ENCODE measurements at places on chromosomes 7 and 10.

- no peak for DNase-seq
Measured at GRCh38 chr7:108581655-108582491, 12.2 kb downstream of the DNAJB9 start.

GRCh38 chr10:118332236-118332635 lies 9.9 kb downstream of the FAM204A start:
- peak; percentile 5 for DNase-seq

DNA sequence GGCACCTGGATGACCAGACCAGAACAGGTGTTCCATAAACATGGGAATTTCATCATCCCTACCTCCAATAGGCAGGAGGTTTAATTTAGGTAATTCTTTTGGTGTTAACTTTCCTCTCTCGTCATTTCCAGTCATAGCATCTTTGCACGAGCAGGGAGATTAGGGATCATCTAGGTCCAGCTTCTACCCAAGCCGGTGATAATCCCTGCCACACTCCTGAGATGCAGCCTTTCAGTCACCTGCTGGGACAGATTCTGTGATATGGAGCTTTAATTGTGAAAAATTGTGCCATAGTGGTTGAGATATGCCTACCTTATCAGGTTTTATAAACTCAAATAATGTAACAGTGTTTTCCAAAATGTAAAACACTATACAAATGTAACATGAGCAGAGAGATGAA lies 191.8 kb upstream of the AOAH start:
- no peak for DNase-seq

DNA sequence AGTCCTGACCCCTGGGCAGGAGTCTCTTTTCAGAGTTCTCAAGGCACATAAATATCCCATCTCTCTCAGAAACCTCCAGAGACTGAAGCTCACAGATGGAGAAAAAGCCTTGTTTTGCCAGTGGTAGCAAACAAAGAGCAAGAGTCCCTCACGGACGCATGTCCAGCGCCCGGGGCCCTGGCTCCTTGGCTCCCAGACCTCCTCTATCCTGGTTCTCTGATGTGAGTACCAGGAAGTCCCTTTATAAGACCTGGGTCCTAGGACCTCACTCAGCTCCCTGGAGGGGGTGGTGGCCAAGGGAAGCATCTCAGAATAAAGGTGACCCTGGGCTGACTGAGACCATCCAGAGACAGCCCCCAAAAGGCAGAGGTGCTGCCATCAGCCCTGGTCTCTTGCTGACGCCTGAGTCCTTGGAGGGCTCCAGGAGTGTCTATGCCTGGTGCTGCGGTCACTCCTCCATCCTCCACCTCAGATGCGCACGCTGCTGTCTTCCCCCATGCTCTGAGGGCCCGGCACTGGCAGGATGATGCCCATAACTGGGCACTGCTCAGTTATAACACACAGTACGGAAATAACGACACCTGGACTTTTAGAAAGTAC lies 221.5 kb downstream of the TNS3 start:
- no peak for DNase-seq

DNA sequence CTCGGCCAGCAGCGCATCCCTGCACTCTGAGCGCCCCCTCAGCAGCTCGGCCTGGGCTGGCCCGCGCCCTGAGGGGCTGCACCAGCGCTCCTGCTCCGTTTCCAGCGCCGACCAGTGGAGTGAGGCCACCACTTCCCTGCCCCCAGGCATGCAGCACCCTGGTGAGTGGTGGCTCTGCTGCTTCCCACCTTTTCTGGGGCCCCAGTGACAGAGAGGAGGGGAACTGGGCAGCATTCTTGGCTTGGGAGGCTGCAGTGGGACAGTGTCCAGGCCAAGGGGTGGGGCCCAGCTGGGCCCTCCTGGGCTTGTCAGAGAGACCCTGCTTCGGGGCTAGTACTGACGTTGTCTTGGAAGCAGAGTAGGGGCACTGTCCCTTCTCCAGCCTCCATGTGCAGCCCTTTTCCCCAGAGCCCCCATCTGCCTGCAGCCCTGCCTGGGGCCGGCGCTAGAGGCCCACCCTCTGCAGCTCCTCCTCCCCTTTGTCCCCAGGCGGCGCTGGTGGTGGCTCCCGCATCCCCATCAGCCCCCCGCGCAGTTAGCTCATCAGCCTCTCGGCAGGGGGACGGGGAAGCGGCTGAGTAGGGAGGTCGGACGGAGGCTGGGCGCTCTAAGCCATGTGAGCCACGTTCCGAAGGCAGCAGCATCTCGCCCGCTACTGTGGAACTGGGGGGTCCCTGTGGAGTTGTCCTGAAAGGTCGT lies 29.2 kb downstream of the GBX1 start:
- no peak for DNase-seq

GRCh38 chr10:93434991-93435491 lies 47.1 kb downstream of the MYOF start:
- no peak for DNase-seq

DNA sequence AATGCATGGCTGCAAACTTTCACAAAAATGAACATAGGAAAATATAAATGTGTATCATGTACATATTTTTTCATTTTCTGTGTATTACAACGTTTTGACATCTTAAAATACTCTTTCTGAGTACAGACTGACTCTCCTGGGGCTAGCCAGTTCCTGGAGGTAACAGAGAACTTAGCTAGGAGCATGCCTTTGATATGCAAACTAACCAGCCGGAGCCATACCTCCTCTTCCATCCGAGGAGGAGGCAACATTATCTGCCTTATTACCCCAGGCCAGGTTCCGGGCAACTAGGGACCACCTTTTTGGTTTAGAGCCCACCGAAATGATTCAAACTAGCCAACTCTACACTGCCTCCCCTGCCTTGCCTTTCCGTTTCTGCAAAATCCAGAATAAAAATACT lies 33.7 kb upstream of the HECW1 start:
- no peak for DNase-seq

GRCh38 chr10:93773120-93773519 lies 15.4 kb downstream of the LGI1 start:
- DNase-seq, result no peak

- peak; percentile 43 for DNase-seq
Measured at GRCh38 chr10:51342381-51342780, 268.1 kb downstream of the PRKG1 start.

GRCh38 chr10:14481752-14482151 lies 151.0 kb upstream of the FRMD4A start:
- DNase-seq, result no peak

DNA sequence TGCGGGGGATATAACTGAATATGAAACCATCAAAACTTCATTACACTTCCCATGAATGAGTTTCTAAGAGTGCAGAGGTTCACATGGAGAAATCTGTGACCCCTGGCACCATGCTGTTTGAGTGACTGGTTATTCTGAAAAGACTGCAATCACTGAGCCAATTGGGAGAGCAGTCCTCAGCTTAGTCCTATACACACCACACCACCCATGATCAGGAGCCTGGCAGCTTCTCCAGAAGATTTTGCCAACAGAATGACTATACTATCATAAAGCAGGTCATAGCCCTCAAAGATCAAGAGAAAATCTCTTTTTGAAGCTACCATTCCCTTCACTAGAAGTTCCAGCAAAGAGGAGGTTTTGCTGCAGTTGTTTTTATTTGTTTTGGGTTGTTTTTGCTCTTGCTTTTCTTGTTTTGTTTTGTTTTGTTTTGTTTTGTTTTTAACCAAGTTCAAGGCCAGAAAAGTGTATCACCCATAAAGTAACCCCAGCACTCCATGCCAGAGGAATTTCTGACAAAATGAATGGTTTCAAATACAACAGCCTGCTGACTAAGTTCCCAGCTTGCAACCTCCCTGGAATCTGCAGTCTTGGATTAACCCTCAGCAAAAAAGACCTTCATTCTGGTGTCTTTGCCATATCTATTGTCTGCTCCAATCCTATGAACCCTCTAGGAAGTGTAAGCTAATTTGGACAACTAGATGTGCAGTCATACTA lies 19.7 kb upstream of the HGF start:
- DNase-seq, result no peak

DNA sequence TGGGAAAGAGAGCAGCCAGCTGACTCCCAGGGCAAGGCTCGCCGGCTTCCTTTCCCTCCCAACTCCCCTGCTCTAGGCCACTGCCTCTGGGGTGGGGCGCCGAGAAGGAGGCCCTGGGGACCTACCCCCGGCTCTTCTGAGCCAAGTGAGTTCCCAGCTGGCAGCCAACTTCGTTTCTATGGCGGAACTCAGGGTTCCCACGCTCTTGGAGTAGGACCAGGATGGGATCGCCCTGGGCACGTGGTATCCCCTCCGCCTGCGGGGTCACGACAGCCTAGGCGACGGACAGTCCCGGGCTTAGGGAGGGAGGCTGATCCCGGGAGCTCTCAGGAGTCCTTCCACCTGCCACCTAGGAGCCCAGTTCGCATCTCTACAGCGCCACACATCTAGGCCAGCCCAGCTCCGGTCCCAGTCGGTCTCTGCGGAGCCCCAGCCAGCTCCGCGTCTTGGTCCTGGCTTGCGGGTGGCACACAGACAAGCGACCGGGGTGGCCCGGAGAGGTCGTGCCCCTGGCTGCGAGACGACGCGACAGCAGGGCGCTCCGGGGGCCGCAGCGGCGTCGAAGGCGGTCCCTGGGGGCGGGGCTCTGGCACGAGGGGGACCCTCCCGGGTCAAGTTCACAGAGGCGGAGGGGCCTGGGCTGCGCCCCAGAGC lies 20.5 kb upstream of the GATA3 start:
- DNase-seq, result no peak

GRCh38 chr10:60733517-60733822 lies 44.8 kb upstream of the CDK1 start:
- no peak for DNase-seq

GRCh38 chr7:11754123-11754522 lies 77.9 kb downstream of the THSD7A start:
- DNase-seq, result no peak

DNA sequence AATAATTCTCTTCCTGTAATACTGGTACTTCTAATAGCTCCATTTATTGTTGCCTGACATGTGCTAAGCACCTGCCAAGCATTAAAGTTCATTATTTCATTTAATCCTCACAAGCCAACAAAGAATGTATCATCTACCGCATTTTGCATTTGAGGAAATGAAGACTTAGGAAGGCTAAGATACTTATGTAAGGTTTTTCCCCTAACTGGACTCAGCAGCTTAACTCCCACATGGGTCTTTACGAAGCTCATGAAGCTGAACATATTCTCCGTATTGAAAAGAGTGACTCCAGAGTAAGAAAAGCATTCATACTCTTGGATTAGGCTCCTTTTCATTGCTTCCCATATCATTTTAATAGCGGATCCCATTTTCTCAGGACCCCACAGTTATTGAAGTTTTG lies 155.7 kb upstream of the TMEM72 start:
- no peak for DNase-seq

DNA sequence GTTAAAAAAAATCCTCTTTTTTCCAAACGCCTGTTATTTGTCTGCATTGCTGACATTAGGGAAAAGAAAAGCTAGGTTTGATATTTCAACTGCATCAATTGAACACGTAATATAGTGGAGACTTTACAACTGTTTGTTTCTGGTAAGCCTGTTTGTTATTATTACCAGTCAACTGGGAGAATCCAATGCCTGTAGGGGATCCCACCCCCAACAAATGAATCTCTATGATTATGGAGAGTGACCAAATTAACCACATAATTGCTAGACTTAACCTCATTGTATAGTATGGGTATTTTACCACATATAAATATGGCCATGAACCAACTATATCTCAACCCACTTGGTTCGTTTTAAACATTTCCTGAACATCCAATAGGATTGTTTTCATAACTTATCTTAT lies 216.1 kb downstream of the TWIST1 start:
- no peak for DNase-seq

- no peak for DNase-seq
Measured at GRCh38 chr10:49278497-49278981, 20.4 kb upstream of the C10orf71 start.

- no peak for DNase-seq
Measured at GRCh38 chr10:130017631-130018022, 53.6 kb upstream of the EBF3 start.

- no peak for DNase-seq
Measured at GRCh38 chr7:34373940-34374339, 284.1 kb upstream of the NPSR1 start.

DNA sequence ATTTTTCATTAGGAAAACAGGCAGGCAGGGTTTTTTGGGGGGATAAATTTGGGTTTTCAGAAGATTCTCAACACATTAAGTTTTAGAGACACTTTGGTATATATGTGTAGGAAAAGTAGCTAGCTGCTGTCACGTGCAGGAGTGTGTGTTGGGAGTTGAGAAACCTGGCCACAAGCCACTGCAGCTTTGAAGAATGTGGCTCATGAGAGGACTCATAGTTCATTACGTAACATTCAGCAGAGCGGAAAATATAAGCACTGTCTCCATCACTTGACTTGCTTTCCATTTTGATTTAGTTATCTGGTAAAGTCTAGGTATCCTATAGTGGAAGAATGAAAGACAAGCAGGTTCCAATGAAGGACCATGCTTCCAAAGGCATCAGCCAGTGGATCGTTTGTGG lies 31.2 kb downstream of the SMNDC1 start:
- peak; percentile 77 for DNase-seq

- peak; percentile 39 for DNase-seq
Measured at GRCh38 chr7:134613623-134614347, 32.9 kb upstream of the BPGM start.

- DNase-seq, result no peak
Measured at GRCh38 chr7:38846280-38846679, 62.7 kb downstream of the VPS41 start.

DNA sequence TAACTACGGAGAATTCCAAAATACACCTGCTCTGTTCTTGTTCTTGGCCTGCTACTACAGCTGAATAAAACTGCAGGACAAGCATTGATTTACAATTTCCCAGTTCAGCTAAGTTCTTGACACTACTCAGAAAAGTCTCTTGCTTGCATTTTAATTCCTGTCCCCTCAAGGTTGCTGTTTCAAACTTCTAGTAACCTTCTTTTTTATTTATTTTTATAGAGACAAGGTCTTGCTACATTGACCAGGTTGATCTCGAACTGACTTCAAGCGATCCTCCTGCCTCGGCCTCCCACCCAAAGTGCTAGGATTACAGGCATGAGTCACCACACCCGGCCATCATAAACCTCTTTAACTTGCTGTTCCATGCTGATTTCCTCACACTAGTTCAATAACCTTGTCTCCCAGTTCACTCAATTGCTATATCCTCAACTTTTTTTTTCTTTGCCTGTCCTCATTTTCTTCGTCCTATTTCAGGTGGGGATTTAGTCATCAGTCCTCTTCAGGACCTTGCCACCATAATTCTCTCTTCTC lies 79.9 kb downstream of the ARHGAP21 start:
- no peak for DNase-seq

GRCh38 chr7:86598311-86598710 lies 45.4 kb upstream of the GRM3 start:
- DNase-seq, result no peak

DNA sequence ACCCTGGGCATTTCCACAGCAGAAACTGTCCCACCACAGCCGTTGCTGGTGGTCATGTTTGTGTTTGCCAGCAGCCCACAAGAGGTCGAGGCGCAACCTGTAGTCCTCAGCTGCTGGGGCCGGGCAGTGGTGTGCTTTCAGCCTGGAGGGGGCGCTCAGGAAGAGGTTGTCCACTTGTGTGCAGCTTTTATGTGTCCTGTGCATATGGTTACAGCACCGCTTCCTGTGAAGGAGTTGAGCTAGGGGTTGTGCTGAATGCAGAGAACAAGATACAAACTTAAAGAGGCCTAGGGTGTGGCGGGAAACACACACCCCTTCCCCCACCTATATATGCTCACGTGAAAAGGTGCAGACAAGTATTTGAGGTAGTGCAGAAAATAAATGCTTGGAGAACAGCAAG lies 29.5 kb upstream of the PFKFB3 start:
- no peak for DNase-seq

Data from suppressor macrophage (primary cell).